ENCODE measurements at places on chromosomes 1 and 21.

DNA sequence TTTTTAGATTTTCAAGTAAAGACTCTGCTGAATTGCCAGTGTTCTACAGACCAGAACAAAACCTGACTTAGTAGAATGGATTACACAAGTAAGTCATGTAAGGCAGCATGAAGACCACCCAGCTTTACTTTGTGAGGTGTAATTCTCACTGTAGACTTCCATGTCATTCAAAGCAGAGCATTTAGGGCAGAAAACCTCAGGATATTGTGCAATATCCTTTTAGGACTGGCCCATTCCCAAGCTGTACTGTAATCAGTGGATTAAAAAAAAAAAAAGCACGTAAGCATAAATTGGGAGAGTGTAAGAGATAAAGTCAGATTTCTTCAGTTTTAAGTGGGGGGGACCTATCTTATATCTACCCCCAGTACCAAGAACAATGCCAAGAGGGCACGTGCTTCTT, 380.5 kb upstream of the PRMT6 start:
- no peak for DNase-seq

DNA sequence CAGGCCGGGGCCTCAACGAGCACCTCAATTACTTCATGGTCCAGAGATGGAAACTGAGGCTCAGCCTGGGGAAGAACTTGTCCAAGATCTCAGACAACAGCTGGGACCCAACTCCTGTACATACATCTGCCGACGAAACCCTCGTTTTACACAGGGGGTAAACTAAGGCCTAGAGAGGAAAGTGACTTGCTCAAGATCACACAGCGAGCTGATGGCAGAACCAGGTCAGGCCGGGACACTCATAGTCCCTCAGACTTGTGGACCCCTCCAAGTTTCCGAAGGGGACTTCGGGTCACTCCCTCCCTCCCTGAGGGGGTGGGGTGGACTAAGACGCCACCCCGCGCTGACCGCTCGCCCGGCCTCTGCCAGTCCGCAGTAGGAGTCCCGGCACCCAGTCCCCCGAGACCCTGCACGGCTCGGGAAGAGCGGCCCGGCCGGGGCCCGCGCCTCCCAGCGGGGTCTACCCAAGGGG, 430 bp downstream of the WASF2 start:
- DNase-seq, result no peak

GRCh38 chr21:28899220-28899619, 93.5 kb downstream of the LTN1 start:
- DNase-seq, result no peak

GRCh38 chr1:109890115-109890953, 20.3 kb upstream of the CSF1 start:
- no peak for DNase-seq

- no peak for DNase-seq
Measured at GRCh38 chr1:209302779-209303568, 280.5 kb upstream of the CAMK1G start.

GRCh38 chr1:231817801-231818200, 191.2 kb downstream of the DISC1 start:
- no peak for DNase-seq

GRCh38 chr1:9816199-9816598, 7.6 kb downstream of the CLSTN1 start:
- DNase-seq, result no peak

DNA sequence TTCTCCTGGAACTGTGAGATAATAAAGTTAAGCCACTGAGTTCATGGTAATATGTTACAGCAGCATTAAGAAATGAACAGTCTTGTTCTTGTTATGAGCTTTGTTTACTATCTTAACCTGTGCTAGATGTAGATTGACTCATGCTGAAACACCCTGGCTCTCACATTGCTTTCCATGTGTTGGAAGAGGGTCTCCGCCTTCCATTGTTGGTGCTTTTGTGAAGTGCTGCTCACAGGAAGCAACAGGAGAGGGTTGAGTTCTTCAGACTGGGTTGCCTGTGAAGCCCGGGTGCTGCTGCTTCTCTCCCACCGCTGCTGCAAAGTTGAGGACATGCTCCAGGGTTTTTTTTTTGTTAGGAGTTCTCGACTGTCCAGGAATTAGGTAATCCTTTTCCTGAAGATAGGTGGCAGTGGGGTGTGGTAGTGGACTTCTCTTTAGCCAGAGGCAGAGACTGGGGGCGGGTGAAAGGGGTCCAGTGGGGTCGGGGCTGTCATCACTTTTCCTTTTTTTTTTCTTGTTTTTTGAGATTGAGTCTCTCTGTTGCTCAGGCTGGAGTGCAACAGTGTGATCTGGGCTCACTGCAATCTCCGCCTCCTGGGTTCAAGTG, 28.7 kb upstream of the HMGN1 start:
- DNase-seq, result no peak

GRCh38 chr1:219559899-219560298, 53.0 kb downstream of the ZC3H11B start:
- no peak for DNase-seq

GRCh38 chr21:45363921-45364467, 41.0 kb upstream of the COL18A1 start:
- DNase-seq, result no peak

DNA sequence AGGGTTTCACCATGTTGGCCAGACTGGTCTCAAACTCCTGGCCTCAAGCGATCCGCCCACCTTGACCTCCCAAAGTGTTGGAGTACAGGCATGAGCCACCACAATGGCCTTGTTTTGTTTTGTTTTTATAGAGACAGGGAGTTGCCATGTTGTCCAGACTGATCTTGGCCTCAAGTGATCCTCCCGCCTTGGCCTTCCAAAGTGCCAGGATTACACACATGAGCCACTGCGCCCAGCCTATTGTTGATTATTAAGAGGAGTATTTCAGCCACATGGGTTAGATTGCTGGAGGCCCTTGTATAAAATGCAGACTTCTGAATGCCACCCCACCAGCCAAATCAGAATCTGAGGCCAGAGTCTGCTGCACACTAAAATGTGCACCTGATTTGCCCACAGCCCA, 57.2 kb upstream of the ANGPTL1 start:
- DNase-seq, result no peak

DNA sequence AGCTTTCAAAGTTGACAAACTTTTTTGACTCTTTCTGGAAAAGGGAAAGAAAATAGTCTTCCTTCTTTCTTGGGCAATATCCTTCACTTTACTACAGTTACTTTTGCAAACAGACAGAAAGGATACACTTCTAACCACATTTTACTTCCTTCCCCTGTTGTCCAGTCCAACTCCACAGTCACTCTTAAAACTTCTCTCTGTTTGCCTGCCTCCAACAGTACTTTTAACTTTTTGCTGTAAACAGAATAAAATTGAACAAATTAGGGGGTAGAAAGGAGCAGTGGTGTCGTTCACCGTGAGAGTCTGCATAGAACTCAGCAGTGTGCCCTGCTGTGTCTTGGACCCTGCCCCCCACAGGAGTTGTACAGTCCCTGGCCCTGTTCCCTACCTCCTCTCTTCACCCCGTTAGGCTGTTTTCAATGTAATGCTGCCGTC, 160.8 kb upstream of the SGIP1 start:
- no peak for DNase-seq

- DNase-seq, result no peak
Measured at GRCh38 chr1:40017951-40018575, 22.5 kb upstream of the CAP1 start.

- no peak for DNase-seq
Measured at GRCh38 chr1:177926201-177926600, 43.7 kb downstream of the SEC16B start.

- DNase-seq, result no peak
Measured at GRCh38 chr1:209627027-209627731, 25.0 kb downstream of the LAMB3 start.

DNA sequence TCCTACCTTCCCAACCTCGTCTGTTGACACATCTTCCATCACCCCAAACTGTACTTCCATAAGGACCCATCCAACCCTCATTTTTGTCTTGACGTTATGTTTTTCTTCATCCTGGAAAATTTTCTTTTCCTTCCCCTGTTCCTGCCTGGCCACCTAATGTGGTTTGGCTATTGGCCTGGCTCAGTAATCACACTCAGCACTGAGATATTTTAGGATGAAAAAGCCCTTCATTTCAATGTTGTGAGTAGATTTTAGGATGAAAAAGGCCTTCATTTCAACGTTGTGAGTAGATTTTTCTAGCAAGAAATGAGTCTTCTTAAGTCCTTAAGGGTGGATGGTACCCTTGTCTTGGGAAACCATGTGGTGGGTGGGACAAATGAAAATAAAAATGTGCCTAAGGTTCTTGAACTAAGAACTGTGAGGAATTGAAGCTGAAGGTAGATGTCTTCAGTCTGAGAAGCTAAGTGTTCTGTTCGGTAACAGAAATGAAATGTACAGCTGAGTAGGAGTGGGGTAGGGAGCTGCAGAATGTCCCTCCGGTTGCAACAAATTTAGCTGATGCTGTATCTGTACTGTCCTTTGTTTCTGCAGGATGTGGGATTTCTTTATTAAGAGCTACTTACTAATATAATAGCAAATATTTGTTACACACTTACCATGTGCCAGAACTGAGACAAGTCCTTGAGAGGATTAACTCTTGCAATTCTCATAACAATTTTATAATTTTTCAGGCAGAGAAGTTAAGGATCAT, 36.1 kb downstream of the DNTTIP2 start:
- DNase-seq, result no peak

DNA sequence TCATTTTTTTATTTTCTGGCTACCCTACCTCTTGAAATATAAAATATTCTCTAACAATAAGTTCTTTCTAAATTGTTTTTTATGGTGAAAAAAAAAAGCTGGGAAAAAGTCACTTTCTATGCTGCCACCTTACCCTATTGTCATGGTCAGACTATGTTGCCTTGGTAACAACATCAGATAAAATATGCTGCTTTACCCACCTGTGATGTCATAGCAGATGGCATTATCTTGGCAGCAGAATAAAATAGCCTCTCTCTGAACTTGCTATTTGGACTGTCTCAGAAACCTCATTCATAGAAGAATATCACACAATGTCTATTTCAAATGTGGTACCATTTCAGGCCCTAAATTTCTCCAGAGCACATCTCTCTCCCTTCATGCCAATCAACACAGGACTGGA, 69.6 kb upstream of the SGIP1 start:
- DNase-seq, result no peak

DNA sequence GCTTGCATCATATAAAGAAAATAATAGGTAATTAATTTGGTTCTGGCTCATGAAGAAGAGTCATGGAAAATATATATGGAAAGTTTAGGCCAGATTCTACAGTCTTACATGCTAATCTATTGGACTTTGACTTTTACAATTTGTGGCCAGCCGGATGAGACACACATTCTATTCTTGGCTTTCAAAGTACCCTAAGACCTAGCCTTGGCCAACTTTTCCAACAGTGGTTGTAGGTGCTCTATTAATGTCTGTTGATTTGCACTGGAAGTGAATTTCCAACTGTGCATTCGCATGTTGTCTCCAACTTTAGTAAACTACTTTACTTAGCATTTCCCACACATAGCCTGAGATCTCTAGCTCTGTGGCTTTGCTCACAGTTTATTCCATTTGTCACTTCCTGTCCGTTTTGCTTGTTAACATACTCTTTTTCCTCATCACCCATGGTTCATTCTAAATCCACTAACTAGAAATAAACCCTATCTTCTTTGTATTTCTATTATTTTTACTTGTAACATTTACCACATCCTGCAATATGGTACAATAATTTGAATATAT, 644.0 kb downstream of the PTPRC start:
- no peak for DNase-seq

GRCh38 chr1:88701275-88701674, 17.2 kb downstream of the PKN2 start:
- no peak for DNase-seq

- DNase-seq, result no peak
Measured at GRCh38 chr1:61519631-61520030, 205.3 kb downstream of the TM2D1 start.

- DNase-seq, result no peak
Measured at GRCh38 chr1:167541003-167541402, 12.6 kb downstream of the CREG1 start.

GRCh38 chr1:83129107-83129506, 869.8 kb downstream of the TTLL7 start:
- no peak for DNase-seq

DNA sequence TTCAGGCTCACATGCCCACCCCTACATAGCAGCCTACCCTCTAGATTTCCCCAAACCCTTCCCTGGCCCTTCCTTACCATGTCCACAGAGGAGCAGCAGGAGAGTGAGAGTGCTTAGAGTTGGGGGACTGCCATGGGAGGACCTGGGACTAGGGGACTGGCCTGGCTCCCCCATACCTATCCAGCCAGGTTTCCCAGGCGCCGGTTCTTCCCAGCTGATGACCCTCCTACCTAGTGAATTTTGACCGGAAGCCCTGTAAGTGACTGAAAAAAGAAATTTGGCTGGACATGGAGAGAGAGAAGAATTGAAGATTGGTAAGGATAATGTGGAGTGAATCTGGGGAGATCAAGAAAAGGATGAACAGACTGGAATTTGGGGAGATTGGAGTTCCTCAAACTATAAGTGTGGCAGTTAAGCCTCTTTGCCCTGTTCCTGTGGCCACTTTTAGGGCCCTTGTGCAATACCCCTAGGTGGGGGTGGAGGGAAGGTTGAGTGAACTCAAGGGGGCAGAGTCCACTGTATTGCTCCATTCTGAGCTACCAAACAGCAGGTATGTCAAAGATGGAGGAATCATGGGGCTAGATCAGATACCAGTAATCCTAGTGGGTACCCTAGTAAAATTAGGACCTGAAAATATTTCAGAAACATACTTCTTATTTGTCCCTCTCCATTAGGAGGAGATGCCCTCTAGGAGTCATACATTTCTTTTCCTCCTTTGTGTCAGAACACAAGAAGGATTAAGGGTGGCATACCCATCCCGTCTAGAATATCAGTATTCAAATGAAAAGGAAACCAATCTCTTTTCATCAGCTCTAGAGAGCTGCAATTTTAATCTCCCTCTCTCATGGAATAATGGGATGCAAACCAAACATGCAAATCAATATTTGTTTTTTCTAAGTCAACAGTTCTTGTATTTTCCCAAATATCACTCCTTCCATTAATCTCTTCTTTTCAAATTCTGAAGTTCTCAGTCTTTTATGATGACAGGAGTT, 1.2 kb downstream of the HJV start:
- no peak for DNase-seq

GRCh38 chr21:16145479-16145878, 415.7 kb downstream of the USP25 start:
- DNase-seq, result no peak

- no peak for DNase-seq
Measured at GRCh38 chr1:16239972-16240491, 3.0 kb upstream of the CPLANE2 start.
